ENCODE measurements at places on chromosomes 13 and 19.
A peak's percentile ranks its signal among the peaks of the same experiment; 100 is the strongest.

DNA sequence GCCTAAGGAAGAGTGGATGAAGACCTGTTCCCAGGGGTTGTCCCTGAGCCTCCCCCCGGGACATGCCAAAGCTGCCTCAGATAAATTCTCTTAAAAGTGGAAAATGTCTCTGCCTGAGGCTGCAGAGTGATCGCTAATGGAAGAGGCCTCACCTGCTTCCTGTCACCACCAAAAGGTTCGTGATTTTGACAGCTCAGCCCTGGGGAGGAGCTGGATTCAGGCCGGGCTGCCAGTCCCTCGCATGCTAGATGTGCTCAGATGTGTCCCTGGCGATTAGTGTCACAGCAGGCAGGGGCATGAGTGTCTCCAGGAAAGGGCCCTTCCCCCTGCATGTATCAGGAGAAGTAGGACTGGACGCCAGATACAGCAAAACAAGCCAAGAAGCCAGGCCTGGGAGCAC lies 626.5 kb downstream of the UQCRFS1 start:
- DNase-seq, result no peak

- DNase-seq, result no peak
Measured at GRCh38 chr19:812747-813218, 9.0 kb downstream of the PLPPR3 start.

GRCh38 chr13:60267498-60268202 lies 103.9 kb upstream of the DIAPH3 start:
- peak; percentile 19 for DNase-seq

DNA sequence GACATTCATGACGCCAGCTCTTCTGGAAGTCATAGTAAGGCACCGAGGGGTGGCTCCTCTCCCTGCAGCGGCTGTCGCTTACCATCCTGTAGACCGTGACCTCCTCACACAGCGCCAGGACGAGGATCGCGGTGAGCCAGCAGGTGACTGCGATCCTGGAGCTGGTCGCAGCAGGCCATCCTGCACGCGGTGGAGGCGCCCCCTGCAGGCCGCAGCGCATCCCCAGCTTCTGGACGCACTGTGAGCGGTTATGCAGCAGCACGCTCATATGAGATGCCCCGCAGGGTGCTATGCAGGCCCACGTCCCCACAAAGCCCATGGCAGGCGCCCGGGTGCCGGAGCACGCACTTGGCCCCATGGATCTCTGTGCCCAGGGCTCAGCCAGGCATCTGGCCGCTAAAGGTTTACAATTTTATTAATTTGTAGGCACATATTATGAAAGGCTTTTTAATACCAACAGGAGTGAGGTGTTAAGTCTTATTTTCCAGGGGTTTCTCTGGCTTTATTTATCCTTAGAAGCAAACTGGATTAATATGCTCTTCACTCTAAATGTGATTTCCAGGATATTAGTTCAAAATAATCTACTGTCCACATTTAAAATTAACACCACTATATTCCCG lies 35.6 kb upstream of the PSPC1 start:
- peak; percentile 28 for DNase-seq

DNA sequence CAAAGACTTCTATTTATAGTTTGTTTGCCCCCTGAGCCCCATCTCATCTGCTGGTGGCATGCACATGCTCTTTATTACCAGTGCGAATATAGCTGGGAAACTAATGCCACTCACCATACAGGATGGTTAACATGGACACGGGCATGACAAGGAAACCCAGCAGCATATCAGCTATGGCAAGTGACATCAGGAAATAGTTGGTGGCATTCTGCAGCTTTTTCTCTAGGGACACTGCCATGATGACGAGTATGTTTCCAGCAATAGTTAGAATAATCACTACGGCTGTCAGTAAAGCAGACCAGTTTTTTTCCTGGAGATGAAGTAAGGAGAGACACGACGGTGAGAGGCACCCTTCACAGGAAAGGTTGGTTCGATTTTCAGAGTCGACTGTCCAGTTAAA lies 1.5 kb downstream of the HTR2A start:
- DNase-seq, result no peak

GRCh38 chr19:10499550-10500246 lies 3.5 kb downstream of the KEAP1 start:
- no peak for DNase-seq

DNA sequence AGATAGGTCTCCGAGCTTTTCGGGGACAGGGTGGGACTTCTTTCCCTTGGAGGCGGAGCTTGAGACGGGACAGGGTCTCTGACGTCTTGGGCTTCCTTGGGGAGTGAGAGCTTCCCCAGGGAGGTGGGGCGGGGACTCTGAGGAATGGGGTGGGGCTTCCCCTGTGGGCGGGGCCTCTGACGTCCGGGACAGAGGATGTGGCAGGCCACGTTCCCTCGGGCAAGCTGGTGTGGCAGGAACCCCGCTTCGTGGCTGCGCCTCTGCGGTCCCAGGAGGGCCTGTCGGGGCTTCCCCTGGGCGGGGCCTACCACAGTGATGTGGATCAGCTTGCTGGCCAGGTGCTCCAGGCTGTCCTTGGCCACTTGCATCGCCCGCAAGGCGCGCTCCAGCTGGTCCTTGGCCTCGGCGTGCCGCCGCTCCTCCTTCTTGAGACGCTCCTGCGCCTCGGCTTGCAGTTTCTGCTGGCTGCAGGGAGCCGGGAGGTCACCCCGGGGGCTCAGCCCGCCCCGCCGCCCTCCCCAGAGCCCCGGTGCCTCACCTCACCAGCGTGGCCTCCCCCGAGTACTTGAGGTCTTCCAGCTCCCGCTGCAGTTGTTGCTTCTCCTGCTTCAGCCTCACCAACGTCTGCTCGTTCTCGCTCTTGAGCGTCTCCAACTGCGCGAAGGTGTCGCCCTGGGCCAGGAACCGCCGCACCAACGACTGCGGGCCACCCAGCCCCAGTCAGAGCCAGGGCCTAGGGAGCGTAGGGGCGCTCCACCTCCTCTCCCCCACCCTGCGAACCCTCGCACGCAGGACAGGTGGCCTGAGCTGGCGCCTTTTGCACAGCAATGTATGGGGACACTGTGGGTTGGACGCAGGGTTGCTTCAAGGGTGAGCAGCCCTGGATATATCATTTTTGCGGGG lies 3.3 kb upstream of the RGL3 start:
- peak; percentile 62 for DNase-seq

- DNase-seq, result no peak
Measured at GRCh38 chr13:106099765-106100164, 435.7 kb downstream of the EFNB2 start.

DNA sequence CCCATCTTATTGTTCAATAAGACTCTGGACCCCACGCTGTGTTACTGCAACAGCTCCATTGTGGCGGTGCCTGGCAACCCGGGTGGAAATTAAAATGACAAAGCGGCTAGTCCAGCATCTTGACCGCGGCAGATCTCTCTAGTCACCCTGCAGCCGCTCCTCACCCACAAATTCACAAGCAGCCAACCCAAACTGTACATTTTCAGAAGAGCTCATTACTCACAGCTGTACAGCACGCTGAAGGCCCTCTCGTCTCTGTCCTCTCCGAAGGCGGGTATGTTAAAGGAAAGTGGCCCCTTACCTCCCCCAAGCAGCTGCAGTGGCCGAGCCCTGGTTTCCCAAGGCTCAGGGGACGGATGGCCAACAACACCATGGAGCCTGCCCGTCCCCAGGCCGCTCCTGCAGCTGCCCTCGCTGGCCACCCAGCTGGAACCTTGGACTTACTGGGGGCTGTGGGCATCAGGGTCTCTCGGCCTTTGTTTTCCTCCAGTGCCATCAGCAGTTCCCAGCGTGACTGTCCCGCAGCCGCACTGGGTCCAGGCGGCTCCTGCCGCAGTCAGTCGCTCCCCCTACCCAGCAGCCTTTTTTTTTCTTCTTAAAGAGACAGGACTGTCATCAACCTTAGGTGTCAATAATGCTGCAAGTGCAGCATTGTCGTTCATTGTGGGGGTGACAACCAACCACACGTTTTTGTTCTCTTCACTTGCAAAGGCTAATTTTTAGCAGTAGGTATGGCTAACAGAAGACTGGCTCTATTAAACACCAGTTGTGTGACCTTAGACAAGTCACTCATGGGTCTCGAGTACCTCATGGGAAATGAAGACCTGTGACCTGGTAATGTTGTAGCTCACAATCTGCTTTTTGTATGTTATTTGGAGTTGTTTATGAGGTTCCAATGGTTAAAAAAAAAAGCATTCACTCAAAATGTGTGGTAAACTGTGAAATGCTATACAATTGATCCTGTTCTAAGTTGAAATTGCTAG lies at the start of gene SACS:
SACS (minus strand) TSS at position 532 of the 983 bp plus-strand sequence. CDS start 22,463 bp downstream, outside the sequence.
- no peak for DNase-seq

GRCh38 chr13:92177966-92178365 lies 779.5 kb downstream of the GPC5 start:
- DNase-seq, result no peak

DNA sequence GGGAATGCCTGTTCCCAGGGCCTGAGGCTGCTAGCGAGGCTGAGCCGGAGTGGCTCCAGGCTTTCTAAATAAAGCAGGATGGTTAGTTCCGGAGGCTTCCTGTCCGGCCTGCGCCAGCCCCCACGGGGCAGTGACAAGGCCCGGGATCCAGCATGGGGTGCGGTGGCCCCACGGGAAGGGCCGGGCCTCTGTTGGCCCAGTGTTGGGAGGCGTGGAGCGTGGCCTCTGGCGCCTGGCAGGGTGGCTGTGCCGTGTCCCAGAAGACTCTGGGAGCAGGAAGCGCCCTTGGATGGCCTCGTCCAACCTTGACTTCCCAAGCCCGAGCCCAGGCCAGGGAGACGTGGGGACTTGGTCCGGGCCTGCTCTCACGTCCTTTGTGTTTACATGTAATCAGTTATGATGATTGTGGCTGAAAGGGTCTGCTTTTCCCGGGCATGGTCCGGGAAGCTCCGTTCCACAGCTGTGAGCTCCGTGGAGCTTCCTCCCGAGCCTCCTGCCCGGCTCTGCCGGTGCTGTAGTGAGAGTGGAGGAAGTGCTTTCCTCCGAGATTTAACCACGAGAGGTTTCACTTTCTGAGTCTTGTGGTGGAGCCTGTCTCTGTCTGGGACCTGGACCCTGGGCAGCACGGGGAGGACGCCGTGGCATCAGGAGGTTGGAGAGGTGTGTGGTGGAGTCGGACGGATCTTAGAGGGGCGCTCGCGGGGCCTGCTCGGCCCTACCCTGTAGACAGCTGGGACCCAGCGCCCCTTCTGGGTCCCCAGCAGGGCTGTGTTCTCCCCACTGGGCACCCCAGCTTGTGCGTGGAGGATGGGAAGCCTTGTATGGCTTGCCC lies 4.6 kb downstream of the GNA11 start:
- DNase-seq, result peak; percentile 44

GRCh38 chr13:112105244-112105681 lies 38.3 kb downstream of the SOX1 start:
- no peak for DNase-seq

GRCh38 chr19:14073261-14073924 lies 807 bp downstream of the MISP3 start:
- peak; percentile 75 for DNase-seq

DNA sequence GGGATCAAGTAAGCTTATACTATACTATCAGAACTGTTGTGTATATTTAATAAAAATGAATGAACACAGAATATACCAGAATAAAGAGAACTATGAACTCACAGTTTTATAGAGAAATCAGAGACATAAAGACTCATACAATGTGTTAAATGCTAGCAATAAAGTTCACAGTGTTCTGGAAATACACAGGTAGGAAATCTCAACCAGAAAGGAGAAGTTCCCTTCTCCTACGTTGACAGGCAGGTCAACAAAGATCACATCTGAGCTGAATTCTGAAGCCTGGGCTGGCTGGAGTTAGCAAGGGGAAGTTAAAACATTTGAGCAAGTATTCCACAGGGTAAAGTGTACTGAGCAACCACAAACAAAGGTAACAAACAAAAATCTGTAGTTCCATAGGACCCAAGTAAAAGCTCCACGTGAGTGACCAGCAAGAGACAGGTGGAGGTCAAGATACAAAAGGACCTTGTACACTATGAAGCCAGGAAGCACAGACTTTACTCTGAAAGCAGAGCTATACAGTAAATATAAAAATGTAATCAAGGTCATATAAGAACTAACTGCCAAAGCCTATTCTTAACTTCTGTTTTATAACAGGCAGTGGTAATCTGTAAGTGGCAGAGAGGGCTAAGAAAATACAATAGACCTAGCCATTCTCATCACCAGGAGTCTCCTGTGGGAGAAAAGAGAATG lies 13.0 kb downstream of the FBXL3 start:
- DNase-seq, result no peak

- no peak for DNase-seq
Measured at GRCh38 chr19:48556163-48556562, 4.2 kb downstream of the SULT2B1 start.

DNA sequence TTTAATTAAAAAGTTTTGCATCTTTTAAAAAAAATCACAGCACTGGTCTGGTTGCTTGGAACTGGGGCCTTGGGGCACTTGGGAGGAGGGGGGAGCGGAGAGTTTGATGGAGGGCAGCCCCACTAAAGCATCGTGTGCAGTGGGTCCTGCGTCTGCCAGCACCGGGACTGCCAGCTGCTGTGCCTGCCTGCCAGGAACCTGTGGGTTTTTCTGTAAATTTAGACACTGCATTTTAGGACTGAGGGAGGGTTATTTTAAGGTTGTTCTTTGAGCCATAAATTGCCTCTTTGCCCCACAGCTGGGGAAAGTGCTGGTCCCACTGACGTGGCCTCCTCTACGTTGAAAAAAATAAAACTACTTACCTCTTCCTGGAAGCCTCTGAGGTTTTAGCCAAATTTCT lies 2.9 kb downstream of the KLF2 start:
- no peak for DNase-seq

GRCh38 chr13:51229731-51230130 lies 7.5 kb downstream of the FAM124A start:
- no peak for DNase-seq

DNA sequence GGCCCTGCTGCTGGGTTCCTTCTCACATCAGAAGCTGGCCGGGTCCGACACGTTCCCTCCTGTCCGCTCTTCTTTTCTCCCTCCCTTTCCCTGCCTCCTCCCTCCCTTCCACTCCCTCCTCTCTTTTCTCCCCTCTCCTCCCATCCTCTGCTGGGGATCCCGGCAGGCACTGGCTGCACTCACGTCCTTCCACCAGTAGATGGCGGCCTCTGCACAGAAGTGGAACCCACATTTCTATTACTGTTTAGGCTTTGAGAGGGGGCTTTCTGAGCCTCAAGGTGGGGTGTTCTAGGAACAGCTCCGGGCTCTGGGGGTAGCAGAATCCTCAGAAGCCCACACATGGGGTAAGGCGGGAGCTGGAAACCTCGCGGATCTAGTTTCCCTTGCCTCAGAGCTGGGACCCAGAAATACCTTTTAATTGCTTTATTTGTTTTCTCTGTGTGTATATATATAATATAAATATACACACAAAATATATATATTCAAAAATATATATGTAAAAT lies 294.2 kb downstream of the ZNF536 start:
- DNase-seq, result peak; percentile 45

DNA sequence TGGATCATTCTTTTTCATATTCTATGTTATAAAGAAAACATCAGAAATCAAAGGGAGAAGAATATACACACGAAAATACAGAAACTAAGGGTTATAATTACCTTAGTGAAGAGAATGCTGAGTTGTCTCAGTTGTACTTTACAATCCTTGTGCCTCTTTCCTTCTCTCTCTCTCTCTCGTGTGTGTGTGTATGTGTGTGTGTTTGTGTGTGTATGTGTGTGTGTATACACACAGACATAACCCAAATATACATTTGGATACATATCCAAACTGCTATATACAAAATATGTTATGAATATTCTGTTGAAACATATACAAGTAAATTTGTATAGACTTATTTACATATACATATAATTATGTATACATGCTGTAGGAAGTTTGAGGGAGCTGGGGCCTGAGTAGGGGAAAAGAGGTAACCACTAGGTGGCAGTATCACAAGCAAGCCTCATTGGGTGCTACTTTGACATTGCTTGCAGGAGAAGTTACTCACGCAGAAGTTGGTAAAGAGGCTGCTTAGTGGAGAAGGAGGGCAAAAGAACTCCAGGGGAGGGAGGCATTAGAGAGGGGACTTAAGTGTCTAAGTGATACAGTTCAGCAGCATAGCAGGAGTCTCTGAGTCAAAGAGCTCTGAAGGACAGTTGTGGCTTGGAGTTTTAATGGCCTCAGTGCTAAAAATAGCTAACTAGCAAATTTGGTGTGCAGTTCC lies 465.1 kb upstream of the PCDH20 start:
- peak; percentile 17 for DNase-seq

All from activated CD4-positive, alpha-beta T cell treated with anti-CD3 and anti-CD28 coated beads, Interleukin-2, amount 10 ng/mL, durations not matched to agents 7 days and 5 days (primary cell).